Activated CD4-positive, alpha-beta T cell treated with anti-CD3 and anti-CD28 coated beads, Interleukin-2, amount 10 ng/mL, durations not matched to agents 7 days and 5 days (primary cell): ENCODE measurements at places on chromosomes 5 and 9. TPM values are rescaled to one million over a fixed set of nuclear protein-coding genes. Genes with fewer than 3 reads are reported as not detected.

Gene SELENOP
- total RNA-seq, result not detected

- peaks cover 19% of the 10 kb centered on the region for H3K27me3 ChIP-seq
- DNase-seq, result no peak
- peaks cover 2% of the 10 kb centered on the region for H3K36me3 ChIP-seq
- H3K4me3 ChIP-seq, result no peak overlapping the region
- H3K27ac ChIP-seq, result no peak overlapping the region
Measured at GRCh38 chr9:122342323-122343050, 28.3 kb upstream of the PTGS1 start.

DNA sequence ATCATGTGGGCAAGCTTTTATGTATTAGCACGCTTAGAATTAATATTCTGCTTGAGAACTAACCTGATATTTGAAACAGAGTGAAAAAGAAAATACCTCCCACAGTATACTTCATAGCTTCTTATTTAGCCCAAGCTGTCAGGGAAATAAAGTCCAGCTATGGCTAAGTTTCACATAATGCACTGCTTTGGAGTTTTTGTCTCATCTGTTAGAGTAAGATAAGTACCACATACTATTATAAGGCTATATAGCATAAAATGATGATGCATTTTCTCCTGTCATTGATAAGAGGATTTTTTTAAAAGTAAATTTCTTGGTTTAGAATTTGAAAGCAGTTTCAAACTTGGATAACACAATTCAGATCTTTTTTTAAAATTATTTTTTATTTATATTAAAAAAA lies 2.4 kb upstream of the ANKDD1B start:
- DNase-seq, result no peak
- peaks cover 22% of the 10 kb centered on the region for H3K36me3 ChIP-seq
- peaks cover 14% of the 10 kb centered on the region for H3K4me1 ChIP-seq
- H3K27me3 ChIP-seq, result peaks cover 8% of the 10 kb centered on the region
- no peak overlapping the region for H3K4me3 ChIP-seq

DNA sequence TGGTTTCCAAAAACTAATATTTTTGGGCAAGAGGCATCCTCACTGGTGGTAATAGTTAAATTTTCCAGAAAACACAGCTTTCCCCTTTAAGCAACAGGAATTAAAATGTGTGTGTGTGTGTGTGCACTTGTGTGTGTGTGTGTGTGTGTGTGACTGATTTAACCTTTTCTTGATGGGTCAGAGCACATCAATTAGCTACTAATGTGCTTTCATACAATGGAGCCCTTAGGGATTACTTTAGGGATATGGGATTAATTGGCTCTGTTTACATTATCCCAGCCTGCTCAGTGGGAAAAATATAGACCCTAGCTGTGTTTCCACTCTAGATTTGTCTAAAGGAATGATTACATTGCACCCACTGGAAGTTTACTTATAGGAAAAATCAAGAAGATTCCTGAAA lies 6.5 kb downstream of the PLCXD3 start:
- no peaks in the 10 kb centered on the region for H3K4me1 ChIP-seq
- no peak for DNase-seq
- peaks cover under 1% of the 10 kb centered on the region for H3K27me3 ChIP-seq
- no peaks in the 10 kb centered on the region for H3K36me3 ChIP-seq

Gene WHRN
- total RNA-seq, result 1.2 TPM

Gene CCDC152
- 5.2 TPM for total RNA-seq

Gene PRLR
- total RNA-seq, result not detected

Gene PCDHB13
- not detected for total RNA-seq

- H3K27ac ChIP-seq, result no peak overlapping the region
- peaks cover 55% of the 10 kb centered on the region for H3K27me3 ChIP-seq
- no peak for DNase-seq
- H3K36me3 ChIP-seq, result peaks cover 27% of the 10 kb centered on the region
- peaks cover 31% of the 10 kb centered on the region for H3K4me1 ChIP-seq
- no peak overlapping the region for H3K4me3 ChIP-seq
Measured at GRCh38 chr9:21991072-21991959, 2.9 kb downstream of the CDKN2A start.

DNA sequence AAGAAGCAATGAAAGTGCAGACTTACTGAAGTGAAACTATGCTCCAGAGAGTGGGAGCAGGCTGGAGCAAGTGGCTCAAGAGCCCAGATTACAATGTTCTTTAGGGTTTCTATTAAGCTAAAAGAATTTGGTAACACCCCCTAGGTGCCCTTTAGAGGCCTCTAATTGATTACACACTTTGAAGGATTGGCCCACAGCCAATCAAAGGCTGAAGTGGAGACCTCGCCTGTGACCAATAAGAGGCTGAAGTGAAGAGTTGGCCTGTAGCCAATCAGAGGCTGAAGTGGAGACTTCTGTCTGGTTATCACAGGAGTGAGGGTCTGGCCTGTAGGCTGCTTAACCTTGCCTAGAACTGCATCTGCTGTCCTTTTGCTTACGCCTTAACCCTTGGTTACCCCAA lies 46.7 kb upstream of the SPATA31C2 start:
- H3K4me1 ChIP-seq, result peaks cover 6% of the 10 kb centered on the region
- H3K36me3 ChIP-seq, result no peaks in the 10 kb centered on the region
- no peak overlapping the region for H3K27ac ChIP-seq
- peaks cover 28% of the 10 kb centered on the region for H3K27me3 ChIP-seq
- no peak for DNase-seq

GRCh38 chr5:128480906-128481633 lies 57.0 kb downstream of the FBN2 start:
- no peaks in the 10 kb centered on the region for H3K4me1 ChIP-seq
- no peaks in the 10 kb centered on the region for H3K27me3 ChIP-seq
- H3K4me3 ChIP-seq, result no peak overlapping the region

Gene TNFSF15
- total RNA-seq, result 2.5 TPM

Gene NFIB
- not detected for total RNA-seq

GRCh38 chr5:122415801-122416120 lies 103.7 kb downstream of the SNCAIP start:
- H3K36me3 ChIP-seq, result no peaks in the 10 kb centered on the region
- no peak for DNase-seq
- H3K27ac ChIP-seq, result no peak overlapping the region
- peaks cover 3% of the 10 kb centered on the region for H3K27me3 ChIP-seq
- H3K4me1 ChIP-seq, result no peaks in the 10 kb centered on the region
- no peak overlapping the region for H3K4me3 ChIP-seq

Gene FGF18
- 0.10 TPM for total RNA-seq

Gene ZNF454
- total RNA-seq, result not detected

- H3K27ac ChIP-seq, result no peak overlapping the region
- DNase-seq, result no peak
- H3K27me3 ChIP-seq, result peaks cover 17% of the 10 kb centered on the region
- H3K4me1 ChIP-seq, result no peaks in the 10 kb centered on the region
Measured at GRCh38 chr9:95552255-95552654, 35.5 kb upstream of the PTCH1 start.

DNA sequence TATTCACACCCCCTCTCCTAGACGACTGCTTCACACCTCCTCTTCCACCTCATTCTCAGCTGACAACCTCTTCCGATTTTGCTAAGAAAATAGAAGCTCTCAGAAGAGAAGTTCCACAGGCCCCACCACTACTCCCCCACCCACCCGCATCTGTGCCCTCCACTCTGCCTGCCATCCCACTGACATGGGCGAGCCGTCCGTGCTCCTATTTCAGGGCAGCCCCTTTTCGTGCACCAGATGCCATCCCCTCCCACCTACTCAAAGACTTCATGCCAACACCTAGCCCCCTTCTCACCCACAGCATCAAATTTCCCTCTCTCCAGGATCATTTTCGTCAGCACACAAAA lies 34.6 kb upstream of the JADE2 start:
- H3K27ac ChIP-seq, result no peak overlapping the region
- no peaks in the 10 kb centered on the region for H3K36me3 ChIP-seq
- no peak overlapping the region for H3K4me3 ChIP-seq
- no peak for DNase-seq
- H3K4me1 ChIP-seq, result peaks cover 3% of the 10 kb centered on the region
- no peaks in the 10 kb centered on the region for H3K27me3 ChIP-seq

- H3K36me3 ChIP-seq, result no peaks in the 10 kb centered on the region
- H3K4me1 ChIP-seq, result no peaks in the 10 kb centered on the region
- no peak for DNase-seq
- H3K4me3 ChIP-seq, result no peak overlapping the region
Measured at GRCh38 chr5:169571355-169571754, 12.2 kb upstream of the SPDL1 start.
